ENCODE measurements at places on chromosomes 1 and 21.

- DNase-seq = no peak
These were observed 64.8 kb upstream of the TENT5C start for GRCh38 chr1:117541003-117541402.

- DNase-seq = no peak
These were observed 4.4 kb downstream of the RCSD1 start for GRCh38 chr1:167634435-167634834.

GRCh38 chr21:30487336-30487735 lies at the start of gene KRTAP19-2:
Gene KRTAP19-2, minus strand, starts transcription at chr21:30487436. Its CDS starts 88 bp downstream, at chr21:30487348.
- no peak for DNase-seq

DNA sequence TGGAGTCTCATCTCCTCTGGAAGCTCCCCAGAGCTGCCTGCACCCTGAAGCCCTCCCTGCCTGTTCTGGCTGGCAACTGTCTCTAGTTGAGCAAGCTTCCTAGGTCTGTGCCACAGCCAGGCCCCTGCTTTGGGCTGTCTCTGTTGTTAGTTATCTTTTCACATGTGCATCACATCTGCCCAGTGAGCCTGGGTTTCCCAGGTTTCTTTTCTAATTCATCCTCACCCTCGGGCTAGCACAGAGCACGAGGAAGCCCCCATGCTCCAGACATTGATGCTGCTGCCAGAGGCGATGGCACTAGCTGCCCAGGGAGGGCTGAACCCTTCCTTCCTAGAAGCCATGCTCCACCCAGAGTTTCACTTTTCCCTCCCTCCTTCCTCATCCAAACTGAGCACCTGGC lies 27.2 kb downstream of the RASSF5 start:
- DNase-seq = no peak

DNA sequence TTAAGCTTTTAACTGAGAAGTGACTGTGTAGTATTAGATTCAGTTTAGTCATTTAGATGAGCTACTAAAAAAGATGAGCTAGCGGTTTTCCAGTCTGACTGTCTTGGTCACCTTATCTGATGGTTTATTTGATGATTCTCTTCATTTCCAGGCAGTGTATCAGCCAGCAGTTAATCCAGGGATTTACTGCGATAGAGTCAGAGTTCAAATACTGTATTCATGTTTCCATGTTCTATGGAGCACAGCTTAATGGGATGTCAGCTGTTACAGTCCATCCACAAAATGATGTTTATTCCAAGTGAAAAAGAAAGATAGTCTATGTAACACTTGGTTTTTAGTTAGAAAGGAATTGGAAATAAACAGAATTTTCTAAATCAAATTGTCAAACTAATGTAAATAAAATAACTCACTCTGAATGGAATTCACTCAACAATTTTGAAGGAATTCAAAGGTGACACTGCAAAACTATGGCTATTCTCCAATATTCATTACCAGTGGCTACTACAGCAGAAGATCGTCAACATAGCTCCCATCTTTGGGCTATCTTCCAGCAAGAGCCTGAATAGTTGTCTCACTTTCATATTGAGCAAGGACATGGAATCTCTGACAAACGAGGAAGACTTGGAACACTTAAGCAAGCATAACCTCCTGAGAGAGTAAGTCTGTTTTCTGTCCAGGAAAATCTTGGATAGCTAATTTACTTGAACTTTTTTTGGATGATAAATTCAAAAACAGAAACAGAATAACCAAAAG lies 54.6 kb upstream of the DPT start:
- no peak for DNase-seq

DNA sequence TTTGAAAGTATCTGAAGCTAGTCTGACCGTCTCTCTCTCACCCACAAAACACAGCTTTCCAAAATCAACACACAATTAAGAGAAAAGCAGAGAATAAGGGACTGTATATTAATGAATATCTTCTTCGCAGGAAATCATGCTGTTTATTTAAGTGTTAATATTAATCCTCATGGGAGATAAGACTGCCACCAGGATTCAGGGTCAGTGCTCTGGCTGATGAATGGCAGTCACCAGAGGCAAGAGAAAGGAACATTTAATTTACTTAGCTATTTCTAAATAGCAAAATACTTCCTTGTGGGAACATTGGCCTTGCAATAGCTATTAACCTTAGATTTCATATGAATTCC lies 2.2 kb downstream of the SCYL3 start:
- no peak for DNase-seq

DNA sequence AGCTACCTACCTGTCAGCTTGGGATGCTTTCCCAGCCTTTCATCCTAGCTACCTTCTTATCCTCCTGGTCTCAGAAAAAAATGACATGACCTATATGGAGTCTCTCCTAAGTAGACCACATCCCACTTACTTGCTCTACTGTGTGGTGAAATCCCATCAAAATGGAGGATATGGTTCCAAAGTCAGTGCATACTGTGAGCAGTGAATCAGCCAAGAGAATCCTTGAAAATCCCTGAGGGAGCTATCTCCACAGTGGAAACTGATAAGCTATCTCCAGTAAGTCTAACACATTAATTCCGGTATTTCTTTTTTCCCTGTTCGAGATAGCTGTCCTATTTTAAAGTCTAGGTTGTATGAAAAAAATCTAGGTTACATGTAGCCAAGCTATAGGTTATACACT lies 189.7 kb downstream of the FGGY start:
- no peak for DNase-seq

GRCh38 chr1:223763881-223764280 lies 51.5 kb downstream of the CAPN2 start:
- no peak for DNase-seq

GRCh38 chr1:156832434-156832833 lies 15.8 kb upstream of the SH2D2A start:
- DNase-seq = no peak

DNA sequence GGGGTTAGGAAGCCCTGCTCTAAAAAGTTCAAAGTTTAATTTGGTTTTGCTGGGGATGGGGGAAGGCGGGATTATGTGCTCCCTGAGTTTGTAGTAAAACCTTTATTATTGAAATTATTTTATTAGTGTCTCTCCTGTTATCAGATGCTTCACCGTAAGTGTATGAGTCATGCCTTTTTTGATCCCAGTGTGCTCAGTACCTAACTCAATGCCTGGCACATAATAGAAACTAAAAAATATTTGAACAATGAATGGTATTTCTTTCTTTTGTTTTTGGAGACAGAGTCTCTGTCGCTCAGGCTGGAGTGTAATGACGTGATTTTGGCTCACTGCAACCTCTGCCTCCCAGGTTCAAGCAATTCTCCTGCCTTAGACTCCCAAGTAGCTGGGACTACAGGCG lies 6.4 kb downstream of the SNRPE start:
- DNase-seq = no peak

- DNase-seq = no peak
These were observed 60.3 kb downstream of the PUM1 start for GRCh38 chr1:31005198-31005597.

GRCh38 chr1:218479436-218480115 lies 134.4 kb downstream of the TGFB2 start:
- no peak for DNase-seq

DNA sequence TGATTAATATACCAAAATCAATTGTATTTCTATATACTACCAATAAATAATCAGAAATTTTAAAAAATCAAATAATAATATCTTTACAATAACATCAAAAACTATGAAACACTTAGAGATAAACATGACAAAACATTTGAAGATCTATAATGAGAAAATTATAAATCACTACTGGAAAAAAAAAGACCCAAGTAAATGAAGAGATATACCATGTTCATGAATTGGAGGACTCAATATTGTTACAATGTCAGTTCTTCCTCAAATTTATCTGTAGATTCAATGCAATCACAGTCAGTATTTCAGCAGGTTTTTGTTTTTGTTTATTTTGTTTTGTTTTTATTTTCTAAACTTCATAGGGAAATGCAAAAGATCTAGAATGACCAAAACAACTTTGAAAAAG lies 4.2 kb upstream of the ITPKB start:
- DNase-seq = no peak

GRCh38 chr1:41868241-41868998 lies 50.3 kb downstream of the HIVEP3 start:
- peak; percentile 25 for DNase-seq

- no peak for DNase-seq
These were observed 27.5 kb downstream of the KCNC4 start for GRCh38 chr1:110237386-110238152.

GRCh38 chr1:94646786-94647555 lies 105.4 kb upstream of the F3 start:
- DNase-seq = no peak

DNA sequence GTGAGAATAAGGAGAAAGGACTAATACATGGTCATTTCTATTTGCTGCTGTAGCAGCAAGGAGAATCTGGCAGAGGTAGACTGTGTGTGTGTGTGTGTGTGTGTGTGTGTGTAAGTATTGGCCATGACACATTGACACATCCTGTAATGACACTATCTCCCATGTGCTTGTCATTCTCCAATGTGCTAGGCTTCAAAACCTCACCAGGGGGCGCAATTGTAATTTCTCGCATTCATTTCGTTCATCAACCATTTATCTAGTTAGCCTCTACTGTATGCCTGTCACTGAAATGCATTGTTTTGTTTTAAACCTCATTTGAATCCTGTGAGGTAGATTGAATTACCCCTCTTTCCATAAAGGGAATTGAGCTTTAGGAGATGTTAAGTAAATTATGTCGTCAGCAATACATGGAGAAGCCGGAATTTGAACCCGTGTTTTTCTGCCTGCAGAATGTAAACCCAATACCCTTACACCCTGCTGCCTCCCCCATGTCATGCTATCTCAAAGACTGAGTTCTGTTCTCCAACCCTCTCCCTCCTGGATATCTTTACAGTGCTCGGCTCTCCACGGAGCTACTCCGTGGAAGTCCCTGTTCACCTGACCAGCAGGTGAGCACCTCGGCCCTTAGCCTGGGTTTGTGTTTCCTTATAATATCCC lies 100.8 kb downstream of the UCK2 start:
- DNase-seq = peak; percentile 8

DNA sequence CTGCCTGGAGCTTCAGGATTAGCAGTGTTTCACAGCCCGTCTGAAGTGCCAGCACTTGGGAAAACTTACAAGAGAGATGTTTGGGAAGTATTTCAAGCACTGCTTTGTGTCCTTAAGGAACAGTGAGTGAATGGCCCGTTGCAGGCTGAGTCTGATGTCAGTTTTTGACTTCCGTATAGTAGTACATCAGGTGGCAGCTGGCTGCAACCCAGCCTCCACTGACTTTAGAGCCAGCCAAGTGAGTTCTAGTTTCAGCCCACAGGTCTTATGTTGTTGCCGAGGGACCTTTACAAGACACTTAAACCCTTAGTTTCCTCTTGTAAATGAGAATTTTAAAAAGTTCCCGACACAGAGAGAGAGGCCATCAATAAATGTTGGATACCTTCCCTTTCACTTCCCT lies 35.0 kb downstream of the UCK2 start:
- DNase-seq = no peak

GRCh38 chr1:212355230-212355969 lies 59.3 kb downstream of the PACC1 start:
- no peak for DNase-seq

DNA sequence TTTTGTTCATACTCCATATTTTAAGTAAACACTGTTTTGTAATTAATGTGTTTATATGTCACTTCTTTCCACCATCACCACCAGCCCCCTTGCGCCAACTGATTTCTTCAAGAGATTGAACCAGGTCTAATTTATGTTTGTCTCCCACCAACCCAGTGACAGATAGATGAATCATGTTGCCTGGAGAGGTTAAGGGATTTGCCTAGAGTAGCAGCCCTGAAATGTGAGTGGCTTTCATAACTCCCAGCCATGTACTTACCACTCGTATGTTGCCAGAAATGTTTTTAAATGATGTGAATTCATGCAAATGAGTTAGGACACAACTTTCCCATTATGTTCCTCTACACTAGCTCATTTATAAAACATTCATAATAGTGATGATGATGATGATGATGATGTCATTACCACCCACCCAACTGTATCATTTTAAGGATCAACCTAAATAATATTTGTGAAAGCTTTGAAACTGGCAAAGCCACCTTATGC lies 86.9 kb downstream of the LRRC8D start:
- DNase-seq = no peak

GRCh38 chr1:112458756-112459155 lies 50.0 kb upstream of the WNT2B start:
- no peak for DNase-seq

GRCh38 chr1:3599286-3599811 lies 12.0 kb downstream of the MEGF6 start:
- DNase-seq = no peak

DNA sequence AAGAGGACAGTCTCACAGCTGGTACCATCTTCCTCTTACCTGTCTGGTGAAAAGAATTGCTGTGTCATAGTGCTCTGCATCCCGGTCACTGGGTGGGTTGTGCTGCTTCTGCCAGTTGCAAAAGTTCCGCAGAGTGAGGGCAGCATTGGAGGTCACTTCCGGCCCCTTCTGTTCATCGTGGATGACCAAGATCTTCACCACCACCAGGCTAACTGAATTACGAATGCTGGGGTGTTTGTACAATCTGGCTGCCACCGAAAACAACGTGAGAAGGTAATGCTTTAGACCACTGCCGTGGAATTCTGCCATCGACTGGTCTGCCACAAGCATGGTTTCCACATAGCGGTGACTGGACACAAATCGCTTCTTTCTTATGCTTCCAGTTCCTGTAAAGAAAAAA lies 2.9 kb downstream of the ADAMTS1 start:
- DNase-seq = no peak

- DNase-seq = peak; percentile 36
These were observed 220.5 kb upstream of the B3GALT2 start for GRCh38 chr1:193406901-193407300.

DNA sequence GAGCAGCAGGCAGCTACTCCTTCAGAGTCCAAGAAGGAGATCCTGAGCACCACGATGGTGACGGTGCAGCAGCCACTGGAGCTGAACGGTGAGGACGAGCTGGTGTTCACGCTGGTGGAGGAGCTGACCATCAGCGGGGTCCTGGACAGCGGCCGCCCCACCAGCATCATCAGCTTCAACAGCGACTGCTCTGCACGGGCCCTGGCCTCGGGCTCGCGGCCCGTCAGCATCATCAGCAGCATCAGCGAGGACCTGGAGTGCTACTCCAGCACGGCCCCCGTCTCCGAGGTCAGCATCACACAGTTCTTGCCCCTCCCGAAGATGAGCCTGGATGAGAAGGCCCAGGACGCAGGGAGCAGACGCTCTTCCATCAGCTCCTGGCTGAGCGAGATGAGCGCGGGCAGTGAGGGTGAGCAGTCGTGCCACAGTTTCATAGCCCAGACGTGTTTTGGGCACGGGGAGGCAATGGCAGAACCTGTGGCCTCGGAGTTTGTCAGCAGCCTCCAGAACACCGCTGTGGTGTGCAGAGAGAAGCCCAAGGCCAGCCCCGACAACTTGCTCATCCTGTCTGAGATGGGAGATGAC lies 531.8 kb downstream of the KIF26B start:
- DNase-seq = no peak

DNA sequence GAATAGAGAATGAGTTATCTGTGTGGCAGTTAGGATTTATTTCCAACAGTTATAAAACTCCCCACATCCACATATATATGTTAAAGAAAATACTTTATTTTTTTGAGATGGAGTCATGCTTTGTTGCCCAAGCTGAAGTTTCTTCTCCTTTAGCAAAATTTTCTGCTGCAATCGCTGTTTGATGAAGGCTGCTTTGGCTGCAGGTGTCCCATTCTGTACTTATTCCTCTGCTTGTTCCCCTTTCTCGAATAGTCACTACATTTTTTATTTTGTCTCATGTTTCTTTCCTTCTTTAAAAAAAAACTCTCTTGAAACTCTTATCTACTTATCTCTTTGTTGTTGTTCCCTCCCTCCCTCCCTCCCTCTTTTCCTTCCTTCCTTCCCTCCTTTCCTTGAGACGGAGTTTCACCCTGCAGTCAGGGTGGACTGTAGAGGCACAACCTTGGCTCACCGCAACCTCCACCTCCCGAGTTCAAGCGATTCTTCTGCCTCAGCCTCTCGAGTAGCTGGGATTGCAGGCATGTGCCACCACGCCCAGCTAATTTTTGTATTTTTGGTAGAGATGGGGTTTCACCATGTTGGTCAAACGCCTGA lies 10.6 kb downstream of the OR2W3 start:
- DNase-seq = peak; percentile 5

Data from naive B cell (primary cell).